Stimulated activated CD4-positive, alpha-beta T cell treated with anti-CD3 and anti-CD28 coated beads, Interleukin-1b, Interleukin-23, amount 100 ng/mL, for 1 hour (primary cell): ENCODE measurements at places on chromosomes 2 and 18.

DNA sequence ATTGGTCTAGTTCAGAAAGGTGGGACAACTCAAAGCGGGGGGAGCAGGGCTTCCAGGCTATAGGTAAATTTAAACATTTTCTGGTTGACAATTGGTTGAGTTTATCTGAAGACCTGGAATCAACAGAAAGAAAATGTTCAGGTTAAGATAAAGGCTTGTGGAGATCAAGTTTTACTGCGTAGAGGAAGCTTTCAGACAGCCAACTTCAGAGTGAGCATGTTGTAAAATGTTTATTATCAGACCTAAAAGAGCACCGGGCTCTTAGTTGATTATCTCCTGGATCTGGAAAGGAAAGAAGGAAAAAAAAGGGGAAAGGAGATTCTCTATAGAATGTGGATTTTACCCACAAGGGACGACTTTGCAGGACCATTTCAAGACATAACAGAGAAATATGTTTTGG is 227.0 kb upstream of the SH3BP4 start:
- DNase-seq, result no peak

GRCh38 chr2:188978291-188979081 is 4.3 kb downstream of the COL3A1 start:
- DNase-seq, result no peak

GRCh38 chr2:156756516-156756915 is 320.3 kb downstream of the GPD2 start:
- DNase-seq, result no peak

DNA sequence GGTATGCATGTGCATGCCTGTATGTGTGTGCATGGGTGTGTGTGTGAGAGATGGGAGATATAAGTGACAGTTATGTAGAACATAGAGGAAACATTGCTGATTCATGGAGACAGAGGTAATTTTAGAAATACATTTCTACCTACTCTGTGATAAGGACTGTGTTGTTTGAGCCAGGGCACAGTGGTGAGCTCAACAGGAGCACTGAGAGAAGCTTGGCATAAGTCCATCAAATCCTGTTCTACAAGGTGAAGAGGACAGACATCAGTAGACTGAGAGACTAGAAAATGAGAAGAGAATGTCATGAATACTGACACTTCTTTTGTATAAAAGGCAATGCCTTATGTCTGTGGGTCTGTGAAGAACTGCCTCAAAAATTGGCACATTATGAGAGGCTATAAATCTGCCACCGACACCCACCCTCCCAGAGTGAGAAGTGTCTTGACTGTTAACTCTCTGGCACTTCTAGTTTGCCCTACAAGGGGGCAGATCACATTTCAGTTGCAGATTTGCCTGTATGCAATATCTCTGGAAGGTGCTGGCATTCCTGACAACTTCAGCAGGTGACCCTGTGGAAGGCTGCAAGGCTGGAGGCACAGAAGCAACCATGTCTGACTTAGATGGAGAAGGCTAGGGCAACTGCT is 962.3 kb upstream of the NRXN1 start:
- no peak for DNase-seq

DNA sequence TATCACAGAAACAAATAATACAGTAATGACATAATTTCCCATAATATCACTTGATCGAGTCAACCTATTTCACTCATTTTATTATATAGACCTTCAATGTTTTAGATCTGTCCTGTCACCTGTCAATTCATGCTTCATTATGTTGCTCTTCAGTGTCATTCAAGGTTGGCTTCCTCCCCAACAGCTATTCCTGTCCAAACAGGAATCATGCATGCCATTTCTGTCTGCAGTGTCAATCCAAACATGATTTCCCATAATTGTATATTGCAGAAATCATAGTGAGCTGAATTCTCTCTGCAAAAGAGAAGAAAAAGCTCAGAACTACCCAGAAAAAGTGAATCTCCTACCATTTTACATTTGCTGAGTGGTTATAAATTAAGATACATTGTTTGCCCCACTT is 628.6 kb downstream of the NR4A2 start:
- DNase-seq, result no peak
